ENCODE measurements at places on chromosomes 16 and 17. TPM values are rescaled to one million over a fixed set of nuclear protein-coding genes. Genes with fewer than 3 reads are reported as not detected.

- H3K4me3 ChIP-seq = no peak overlapping the region
- DNase-seq = peak; percentile 25
- H3K4me1 ChIP-seq = peaks cover 25% of the 10 kb centered on the region
- H3K27me3 ChIP-seq = peaks cover 8% of the 10 kb centered on the region
- no peak overlapping the region for H3K27ac ChIP-seq
- no peaks in the 10 kb centered on the region for H3K36me3 ChIP-seq
These were observed 1.1 kb downstream of the ORC6 start for GRCh38 chr16:46690281-46691178.

Gene MYO15A
- total RNA-seq = 4.0 TPM

Gene SRCIN1
- 20.8 TPM for total RNA-seq

- no peak overlapping the region for H3K27ac ChIP-seq
- peak overlapping the region; percentile 38 for H3K4me3 ChIP-seq
- H3K4me1 ChIP-seq = peaks cover 7% of the 10 kb centered on the region
- H3K36me3 ChIP-seq = peaks cover 4% of the 10 kb centered on the region
These were observed 5.0 kb downstream of the HERPUD1 start for GRCh38 chr16:56936950-56937349.

- peaks cover 7% of the 10 kb centered on the region for H3K27me3 ChIP-seq
- H3K36me3 ChIP-seq = no peaks in the 10 kb centered on the region
- H3K4me3 ChIP-seq = peak overlapping the region; percentile 38
- H3K27ac ChIP-seq = peak overlapping the region; percentile 31
- DNase-seq = no peak
These were observed 10.6 kb downstream of the ATPAF2 start for GRCh38 chr17:18028114-18028951.

Gene NEUROD2
- 6.3 TPM for total RNA-seq

DNA sequence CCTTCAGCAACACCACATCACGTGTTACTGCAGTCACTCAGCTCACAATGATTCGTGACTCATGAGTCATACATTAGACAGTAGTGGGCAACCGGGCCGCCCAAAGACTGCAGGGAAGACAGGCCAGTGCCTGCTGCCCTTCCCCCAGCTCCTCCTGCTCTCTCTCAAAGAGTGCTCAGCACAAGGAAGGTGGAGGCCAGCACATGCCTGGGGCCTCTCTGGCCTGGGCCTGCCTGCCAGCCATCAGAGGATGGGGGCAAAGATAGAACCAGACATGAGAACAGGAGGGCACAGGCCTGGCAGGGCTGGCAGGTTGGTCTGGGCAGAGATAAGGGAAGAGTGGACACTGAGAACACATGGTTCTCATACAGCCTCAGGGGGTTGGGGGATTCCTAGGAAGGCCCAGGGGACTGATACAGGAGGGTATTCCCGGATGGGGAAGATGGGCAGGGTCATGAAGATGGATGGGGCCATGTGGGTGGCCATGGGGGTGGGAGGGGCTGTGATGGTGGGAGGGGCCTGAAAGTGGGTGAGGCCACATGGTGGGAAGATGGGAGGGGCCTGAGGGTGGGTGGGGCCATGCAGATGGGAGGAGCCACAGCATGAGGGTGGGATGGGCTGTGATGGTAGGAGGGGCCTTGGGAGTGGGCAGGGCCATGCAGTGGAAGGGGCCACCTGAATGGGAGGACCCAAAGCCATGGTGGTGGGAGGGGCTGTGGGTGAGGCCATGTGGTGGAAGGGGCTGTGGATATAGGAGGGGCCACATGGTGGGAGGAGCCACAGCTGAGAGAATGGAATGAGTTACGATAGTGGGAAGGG lies 29.0 kb downstream of the KATNB1 start:
- peaks cover 4% of the 10 kb centered on the region for H3K4me1 ChIP-seq
- no peak overlapping the region for H3K27ac ChIP-seq
- H3K4me3 ChIP-seq = no peak overlapping the region
- H3K36me3 ChIP-seq = no peaks in the 10 kb centered on the region

Gene LSM12
- total RNA-seq = 57.9 TPM

GRCh38 chr16:28191364-28191960 lies 20.3 kb downstream of the XPO6 start:
- no peak overlapping the region for H3K4me3 ChIP-seq
- H3K4me1 ChIP-seq = peaks cover 11% of the 10 kb centered on the region
- H3K27ac ChIP-seq = peak overlapping the region; percentile 5
- DNase-seq = no peak

- H3K27me3 ChIP-seq = peaks cover 16% of the 10 kb centered on the region
- H3K4me1 ChIP-seq = peaks cover 14% of the 10 kb centered on the region
- no peak overlapping the region for H3K27ac ChIP-seq
- H3K36me3 ChIP-seq = no peaks in the 10 kb centered on the region
- DNase-seq = no peak
These were observed 1.8 kb downstream of the SLC25A11 start for GRCh38 chr17:4938069-4938491.

- no peak for DNase-seq
- peaks cover 8% of the 10 kb centered on the region for H3K27me3 ChIP-seq
- H3K36me3 ChIP-seq = peaks cover 5% of the 10 kb centered on the region
- H3K4me3 ChIP-seq = no peak overlapping the region
- peak overlapping the region; percentile 46 for H3K27ac ChIP-seq
- peaks cover 8% of the 10 kb centered on the region for H3K4me1 ChIP-seq
These were observed 11.6 kb downstream of the MYO1C start for GRCh38 chr17:1480747-1481465.
